CD4-positive, alpha-beta memory T cell (primary cell): ENCODE measurements at places on chromosomes 6 and 20. TPM values are rescaled to one million over a fixed set of nuclear protein-coding genes. Genes with fewer than 3 reads are reported as not detected.

DNA sequence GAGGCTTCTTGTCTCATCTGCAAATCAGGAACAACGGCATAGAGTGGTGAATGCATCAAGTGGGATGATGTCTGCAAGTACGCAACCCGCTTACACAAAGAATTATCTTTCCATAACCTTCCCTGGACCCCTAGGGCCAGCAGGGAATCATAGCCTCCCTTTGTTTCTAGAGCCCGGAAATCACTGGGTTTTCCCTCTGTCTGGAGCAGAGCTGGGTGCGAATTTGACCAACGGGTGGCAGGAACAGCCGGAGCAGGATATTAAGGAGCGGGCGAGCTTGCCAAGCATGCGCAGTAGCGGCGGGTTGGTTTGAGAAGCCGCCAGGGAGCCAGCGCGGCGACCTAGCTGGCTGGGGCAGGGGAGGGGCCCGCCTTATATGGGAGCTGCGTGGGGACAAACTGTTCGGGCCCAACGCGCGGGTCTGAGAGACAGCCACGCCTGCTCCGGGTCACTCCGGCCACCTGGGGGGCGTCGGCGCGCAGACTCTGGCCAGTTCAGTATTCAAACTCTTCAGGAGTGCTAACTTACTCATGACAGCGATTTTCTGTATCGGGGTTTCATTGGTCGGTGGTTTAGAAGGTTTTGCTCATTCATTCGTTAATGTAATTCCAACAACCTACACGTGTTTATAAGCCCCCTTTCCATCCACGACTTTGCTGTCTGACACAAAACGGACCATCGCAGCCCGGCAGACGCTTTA, 1.6 kb upstream of the KIF16B start:
- H3K27ac ChIP-seq, result peak overlapping the region; percentile 40
- peak; percentile 79 for DNase-seq
- peaks cover 35% of the 10 kb centered on the region for H3K4me1 ChIP-seq

GRCh38 chr6:43842231-43842794, 72.3 kb downstream of the VEGFA start:
- H3K27me3 ChIP-seq, result no peaks in the 10 kb centered on the region
- DNase-seq, result no peak
- no peak overlapping the region for H3K4me3 ChIP-seq

DNA sequence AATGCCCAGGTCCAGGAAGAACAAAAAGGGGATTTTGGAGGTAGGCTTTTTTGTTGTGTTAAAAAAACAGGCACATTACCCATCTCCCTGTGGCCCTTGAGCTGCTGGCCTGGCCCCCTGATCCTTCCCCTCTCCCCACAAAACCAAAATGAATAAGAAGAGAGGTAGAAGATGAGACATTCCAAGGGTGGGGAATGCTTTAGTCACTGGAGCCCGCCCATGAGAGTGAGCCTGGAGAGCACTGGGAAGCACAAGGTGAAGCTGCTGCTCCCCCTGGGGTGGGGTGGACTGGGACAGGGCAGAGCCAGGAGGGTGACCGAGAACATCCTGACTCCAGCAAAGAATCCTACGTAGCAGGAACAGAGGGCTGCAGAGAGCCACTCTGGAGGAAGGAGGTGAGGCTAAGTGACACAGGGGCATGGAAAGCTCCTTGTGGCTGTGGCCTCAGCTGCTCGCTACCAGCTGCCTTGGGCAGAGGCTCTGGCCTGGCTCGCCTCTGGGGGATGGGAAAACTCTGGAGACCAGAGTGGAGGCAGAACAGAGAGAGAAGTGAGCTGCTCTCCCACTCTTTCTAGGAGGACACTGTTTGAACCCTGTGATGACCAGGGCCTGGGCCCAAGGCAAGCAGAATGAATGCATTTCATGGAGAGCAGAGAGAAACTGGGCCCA, 48.3 kb downstream of the AKAP7 start:
- peaks cover 10% of the 10 kb centered on the region for H3K4me1 ChIP-seq
- H3K4me3 ChIP-seq, result no peak overlapping the region
- DNase-seq, result no peak
- H3K27ac ChIP-seq, result no peak overlapping the region
- no peaks in the 10 kb centered on the region for H3K36me3 ChIP-seq

DNA sequence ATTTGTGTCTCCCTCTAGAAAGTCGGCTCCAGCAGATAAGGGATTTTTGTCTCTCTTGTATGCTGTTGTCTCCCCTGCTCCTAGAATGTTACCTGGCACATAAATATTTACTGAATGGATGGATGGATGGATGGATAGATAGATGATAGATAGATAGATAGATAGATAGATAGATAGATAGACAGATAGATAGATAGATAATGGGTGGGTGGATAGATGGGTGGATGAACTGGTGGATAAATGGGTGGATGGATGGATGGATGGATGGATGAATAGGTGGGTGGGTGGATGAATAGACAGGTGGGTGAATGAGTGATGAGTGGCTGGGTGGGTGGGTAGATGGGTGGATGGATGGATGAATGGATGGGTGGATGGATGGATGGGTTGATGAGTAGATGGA, 185.0 kb downstream of the NFATC2 start:
- H3K36me3 ChIP-seq, result no peaks in the 10 kb centered on the region
- no peak overlapping the region for H3K4me3 ChIP-seq
- no peak for DNase-seq
- no peaks in the 10 kb centered on the region for H3K4me1 ChIP-seq

DNA sequence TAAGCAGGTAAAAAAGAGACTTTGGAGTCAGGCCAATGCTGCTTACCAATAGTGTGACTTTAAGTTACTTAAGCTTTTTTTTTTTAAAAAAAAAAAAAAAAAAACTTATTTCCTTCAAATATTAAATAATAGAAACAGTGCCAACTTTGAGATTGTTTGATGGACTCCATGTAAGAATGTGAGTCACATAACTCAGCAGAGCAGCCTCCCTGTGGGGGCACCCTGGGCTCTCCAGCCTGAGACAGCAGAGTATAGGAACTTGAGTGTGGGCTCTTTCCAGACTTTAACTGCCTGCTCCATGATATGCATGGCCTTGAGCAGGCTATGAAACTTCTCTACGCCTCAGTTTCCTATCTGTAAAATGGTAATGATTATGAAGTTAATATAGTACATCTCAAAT, 113.3 kb upstream of the SAMD5 start:
- no peaks in the 10 kb centered on the region for H3K36me3 ChIP-seq
- H3K4me3 ChIP-seq, result no peak overlapping the region
- H3K4me1 ChIP-seq, result no peaks in the 10 kb centered on the region

GRCh38 chr20:1313236-1313964, 15.5 kb downstream of the SDCBP2 start:
- H3K4me3 ChIP-seq, result no peak overlapping the region
- H3K27me3 ChIP-seq, result no peaks in the 10 kb centered on the region
- no peak overlapping the region for H3K27ac ChIP-seq
- peak; percentile 54 for DNase-seq

GRCh38 chr6:30894381-30894780, 10.1 kb downstream of the DDR1 start:
- no peak overlapping the region for H3K27ac ChIP-seq
- H3K4me3 ChIP-seq, result no peak overlapping the region
- H3K4me1 ChIP-seq, result no peaks in the 10 kb centered on the region
- no peaks in the 10 kb centered on the region for H3K27me3 ChIP-seq

DNA sequence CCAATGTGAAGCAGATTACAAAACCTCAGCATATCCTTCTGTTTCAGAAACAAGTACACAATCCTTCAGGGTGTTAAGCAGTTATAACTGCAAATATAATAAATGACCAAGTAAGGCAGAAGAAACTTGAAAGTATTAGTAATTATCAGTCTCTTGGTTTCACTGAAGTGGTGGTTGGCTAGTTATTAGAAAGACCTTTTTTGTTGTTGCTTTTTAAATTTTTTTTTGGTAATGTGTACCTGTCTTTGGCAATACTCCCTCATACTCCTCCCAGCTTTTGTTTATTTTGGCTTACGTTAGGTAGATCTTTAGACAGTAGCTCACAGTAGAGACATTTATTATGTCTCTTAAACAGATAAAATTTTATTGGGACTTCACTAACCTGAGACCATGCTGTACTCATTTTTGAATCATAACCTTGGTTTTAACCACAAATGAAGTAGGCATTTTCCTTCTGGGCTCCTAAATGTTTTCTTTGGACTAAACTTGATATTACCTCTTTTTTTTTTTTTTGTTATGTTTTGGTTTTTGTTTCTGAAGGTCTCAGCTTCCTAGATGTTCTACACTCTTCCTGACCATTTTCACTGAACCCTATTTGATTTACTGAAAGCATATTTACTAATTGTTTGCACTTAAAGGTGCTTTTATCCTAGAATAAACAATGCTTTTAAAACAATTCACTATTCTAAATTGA, 6.4 kb downstream of the CD2AP start:
- H3K4me3 ChIP-seq, result no peak overlapping the region
- DNase-seq, result no peak
- H3K27me3 ChIP-seq, result no peaks in the 10 kb centered on the region
- peaks cover 56% of the 10 kb centered on the region for H3K4me1 ChIP-seq

- no peak for DNase-seq
- H3K36me3 ChIP-seq, result no peaks in the 10 kb centered on the region
- no peak overlapping the region for H3K27ac ChIP-seq
Measured at GRCh38 chr6:157271441-157271840, 51.9 kb downstream of the TMEM242 start.

DNA sequence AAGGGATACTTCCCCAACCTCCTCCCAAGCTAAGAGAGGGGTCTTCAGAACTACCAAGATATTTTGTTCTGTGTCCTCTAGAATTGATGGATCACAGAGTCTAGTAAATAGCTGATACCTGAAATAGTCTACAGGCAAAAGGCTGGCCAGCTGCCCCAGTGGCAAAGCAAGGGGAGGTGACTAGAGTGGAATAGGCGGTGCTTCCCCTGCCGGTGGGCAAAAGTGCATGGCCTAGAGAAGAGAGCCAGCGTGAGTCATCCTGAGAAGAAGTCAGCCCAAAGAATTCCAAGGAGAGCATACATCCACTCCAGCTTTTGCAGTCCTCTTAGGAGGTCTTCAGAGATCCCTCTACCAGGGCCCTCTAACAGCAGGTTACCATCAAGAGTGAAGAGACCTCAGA, 14.7 kb downstream of the DPPA5 start:
- no peak overlapping the region for H3K4me3 ChIP-seq
- no peak for DNase-seq
- no peaks in the 10 kb centered on the region for H3K4me1 ChIP-seq
- no peaks in the 10 kb centered on the region for H3K36me3 ChIP-seq
- H3K27me3 ChIP-seq, result no peaks in the 10 kb centered on the region

DNA sequence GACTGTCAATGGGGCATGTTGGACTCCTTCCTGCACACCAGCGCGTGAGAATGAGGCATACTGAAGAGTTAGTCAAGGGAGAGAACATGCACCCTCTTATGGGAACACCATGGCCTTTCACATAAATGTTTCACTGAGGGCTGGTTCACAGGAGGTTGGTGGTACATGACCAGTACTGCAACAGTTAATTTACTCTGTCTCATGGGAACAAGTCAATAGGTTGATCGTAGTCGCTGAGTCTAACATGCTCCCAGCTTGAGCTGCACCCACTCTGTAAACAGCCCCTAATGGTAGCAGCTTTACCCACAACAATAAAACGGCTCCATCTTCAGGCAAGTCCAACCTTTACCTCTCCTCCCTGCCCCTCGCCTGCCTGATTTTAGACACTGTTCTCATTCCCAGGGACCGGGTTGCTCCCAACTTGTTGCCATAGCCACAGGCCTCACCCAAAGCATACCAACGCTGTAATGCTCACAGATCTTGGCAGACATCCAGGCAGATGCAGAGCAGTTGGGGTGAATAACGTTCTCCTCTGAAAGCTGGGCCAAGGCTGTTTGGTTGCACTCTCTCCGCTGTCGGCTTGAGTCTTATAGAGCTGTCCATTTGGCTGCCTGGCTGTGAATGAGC, 111.3 kb downstream of the LY86 start:
- no peak overlapping the region for H3K27ac ChIP-seq
- H3K4me3 ChIP-seq, result no peak overlapping the region
- no peaks in the 10 kb centered on the region for H3K36me3 ChIP-seq
- no peak for DNase-seq

DNA sequence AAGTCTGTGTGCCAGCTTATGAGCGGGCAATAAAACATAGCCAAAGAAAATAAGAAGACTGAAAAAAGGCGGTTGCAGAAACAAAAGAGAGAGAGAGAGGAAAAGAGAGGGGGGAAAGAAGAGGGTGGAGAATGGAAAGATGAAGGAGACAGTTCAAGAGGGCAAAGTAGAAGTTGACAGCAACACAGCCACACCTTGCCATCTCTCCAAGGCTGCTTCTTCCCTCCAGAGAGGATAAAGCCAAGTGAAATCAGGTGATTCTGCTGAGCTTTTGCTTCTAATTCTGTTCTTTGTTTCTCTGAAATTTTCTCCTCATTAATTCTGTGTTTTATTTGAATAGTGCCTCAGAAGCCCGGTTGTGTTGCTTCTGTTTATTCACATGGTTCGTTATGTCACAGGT, 48.5 kb downstream of the PTPRK start:
- no peaks in the 10 kb centered on the region for H3K4me1 ChIP-seq
- H3K4me3 ChIP-seq, result no peak overlapping the region
- no peaks in the 10 kb centered on the region for H3K27me3 ChIP-seq

GRCh38 chr20:48025051-48025515, 239.8 kb upstream of the SULF2 start:
- no peak for DNase-seq
- no peaks in the 10 kb centered on the region for H3K36me3 ChIP-seq
- no peaks in the 10 kb centered on the region for H3K27me3 ChIP-seq

- no peak for DNase-seq
- no peak overlapping the region for H3K27ac ChIP-seq
- no peak overlapping the region for H3K4me3 ChIP-seq
- H3K27me3 ChIP-seq, result no peaks in the 10 kb centered on the region
Measured at GRCh38 chr20:3277686-3278465, 38.9 kb upstream of the SLC4A11 start.

DNA sequence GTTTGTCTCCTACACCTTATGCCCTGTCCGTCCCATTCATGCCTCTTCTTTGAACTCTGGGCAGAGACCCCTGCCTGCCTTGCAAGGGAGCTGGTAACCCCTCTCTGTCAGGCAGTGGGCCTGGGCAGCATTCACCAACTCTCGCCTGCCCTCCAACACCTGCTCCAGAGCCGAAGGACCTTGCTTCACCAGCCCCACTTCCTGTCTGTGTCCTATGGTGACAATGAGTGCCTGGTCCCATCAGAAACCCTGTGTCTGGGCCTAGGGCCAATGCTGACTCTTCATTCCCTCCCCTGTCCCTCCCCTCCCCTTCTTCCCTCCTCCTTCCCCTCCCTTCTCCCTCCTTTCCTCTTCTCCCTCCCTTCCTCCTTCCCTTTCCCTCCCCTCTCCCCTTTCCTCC, 22.8 kb upstream of the PCMTD2 start:
- no peak overlapping the region for H3K4me3 ChIP-seq
- no peak for DNase-seq
- no peaks in the 10 kb centered on the region for H3K27me3 ChIP-seq

LIME1 gene
- total RNA-seq, result 162 TPM

BCLAF1 gene
- total RNA-seq, result 233 TPM

NKAIN4 gene
- not detected for total RNA-seq

ABHD16B gene
- not detected for total RNA-seq

DNAH8 gene
- 0.09 TPM for total RNA-seq

CALHM5 gene
- not detected for total RNA-seq

NRSN1 gene
- not detected for total RNA-seq

SLC17A1 gene
- not detected for total RNA-seq

VNN1 gene
- total RNA-seq, result 0.11 TPM

NT5DC1 gene
- total RNA-seq, result 50.5 TPM

AVP gene
- not detected for total RNA-seq

CRISP3 gene
- not detected for total RNA-seq

TREM1 gene
- total RNA-seq, result not detected
